DND-41 (cell line): ENCODE measurements at places on chromosomes 5 and 9.

GRCh38 chr9:123026425-123026824 lies 7.0 kb upstream of the GPR21 start:
- no peak for DNase-seq

- no peak for DNase-seq
Observed at GRCh38 chr9:127258606-127259471, 5.7 kb upstream of the GARNL3 start.

- no peak for DNase-seq
Observed at GRCh38 chr5:179802950-179803562, 3.6 kb downstream of the MGAT4B start.

- DNase-seq: peak; percentile 79
Observed at GRCh38 chr5:173331956-173332479, 3.8 kb upstream of the STC2 start.

GRCh38 chr9:68690088-68690487 lies 15.0 kb upstream of the PIP5K1B start:
- DNase-seq: no peak

DNA sequence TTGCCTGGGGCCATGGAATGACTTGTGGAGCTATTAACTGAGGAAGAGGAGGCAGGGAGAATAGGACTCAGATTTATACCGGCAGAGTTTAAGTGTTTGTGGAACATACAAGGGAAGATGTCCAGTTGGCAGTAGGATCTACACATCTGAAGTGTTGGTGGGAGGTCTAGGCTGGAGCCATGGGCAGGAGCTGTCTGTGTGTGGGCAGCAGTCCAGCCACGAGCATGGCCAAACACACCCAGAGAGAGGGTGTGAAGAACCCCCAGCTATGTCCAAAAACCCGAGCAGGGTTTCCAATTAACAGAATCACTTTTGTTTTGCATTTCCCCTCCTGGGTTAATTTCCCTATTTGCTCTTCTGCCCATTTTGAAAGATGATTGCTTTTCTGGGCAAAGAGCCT lies 393.7 kb downstream of the CDK5RAP2 start:
- DNase-seq: no peak

- no peak for DNase-seq
Observed at GRCh38 chr5:6829150-6829784, 116.0 kb downstream of the TENT4A start.

GRCh38 chr5:102961671-102962070 lies 158.3 kb downstream of the GIN1 start:
- no peak for DNase-seq

DNA sequence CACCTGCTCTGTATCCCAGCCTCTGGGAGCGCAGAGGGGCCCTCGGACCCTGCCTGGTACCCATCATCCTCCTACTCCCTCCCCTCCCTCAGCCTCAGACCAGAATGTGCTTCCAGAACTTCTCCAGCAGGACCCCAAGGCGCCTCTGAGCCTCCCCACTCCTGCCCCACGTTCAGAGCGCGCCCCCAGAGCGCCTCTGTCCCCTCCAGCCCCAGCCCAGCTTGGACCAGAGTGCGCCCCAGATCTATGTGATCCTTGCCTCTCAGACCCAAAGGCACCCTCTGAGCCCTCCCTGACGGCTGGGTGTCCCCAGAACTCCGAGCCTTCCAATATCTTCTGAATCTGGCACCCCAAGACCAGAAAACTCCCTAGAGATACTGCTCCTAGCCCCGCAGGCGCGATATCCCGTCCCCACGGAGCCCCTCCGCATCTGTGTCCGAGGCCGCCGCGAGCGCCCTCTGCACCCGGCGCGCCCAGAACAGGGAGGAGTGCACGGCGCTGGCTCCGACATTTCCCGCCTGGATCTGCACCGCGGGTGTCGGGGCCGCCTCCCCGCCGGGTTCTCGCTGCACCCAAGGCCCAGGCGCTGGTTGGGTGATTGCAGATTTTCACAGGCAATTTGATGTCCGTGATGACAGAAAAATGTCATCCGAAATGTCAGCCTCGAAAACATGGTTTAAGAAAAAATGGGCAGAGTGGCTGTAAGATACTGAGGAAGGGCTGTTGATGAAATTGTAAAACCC lies 522 bp downstream of the BHMT start:
- no peak for DNase-seq

DNA sequence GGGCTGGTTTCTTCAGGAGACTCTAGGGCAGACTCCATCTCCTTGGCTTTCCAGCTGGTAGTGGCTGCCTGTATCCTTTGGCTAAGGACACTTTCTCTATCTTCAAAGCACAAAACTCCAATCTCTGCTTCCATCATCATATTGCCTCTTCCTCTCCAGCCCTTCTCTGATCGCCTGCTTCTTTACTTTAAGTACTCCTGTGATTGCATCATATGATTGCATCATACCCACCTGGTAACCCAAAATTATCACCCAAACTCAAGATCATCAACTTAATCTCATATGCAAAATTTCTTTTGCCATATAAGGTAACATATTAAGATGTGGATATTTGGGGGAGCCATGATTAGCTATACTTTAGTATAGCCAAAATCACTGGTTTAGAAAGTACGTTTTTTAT lies 1092.6 kb upstream of the CDH6 start:
- DNase-seq: no peak

GRCh38 chr5:149581192-149581861 lies at the start of gene ARHGEF37:
Gene ARHGEF37, plus strand, starts transcription at chr5:149581498. Its CDS starts 16,272 bp downstream, at chr5:149597770.
- DNase-seq: no peak

DNA sequence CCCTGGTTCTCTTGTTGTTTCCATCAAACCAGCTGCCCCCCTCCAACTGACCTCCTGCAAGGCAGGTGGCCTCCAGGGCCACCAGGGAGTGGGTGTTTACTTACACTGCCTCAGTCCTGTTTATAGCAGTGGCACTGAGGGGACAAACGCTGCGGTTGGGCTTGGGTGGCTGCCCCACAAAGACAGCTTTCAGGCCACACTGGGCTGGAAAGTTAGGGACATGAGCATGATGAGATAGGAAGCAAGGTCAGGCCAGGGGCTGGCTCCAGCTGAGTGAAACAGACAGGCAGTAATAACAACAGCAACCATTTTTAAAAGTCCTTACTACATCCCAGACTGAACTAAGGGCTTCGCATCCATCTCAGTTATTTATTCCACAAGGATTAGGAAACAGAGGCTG lies 20.6 kb downstream of the BOD1 start:
- DNase-seq: no peak

DNA sequence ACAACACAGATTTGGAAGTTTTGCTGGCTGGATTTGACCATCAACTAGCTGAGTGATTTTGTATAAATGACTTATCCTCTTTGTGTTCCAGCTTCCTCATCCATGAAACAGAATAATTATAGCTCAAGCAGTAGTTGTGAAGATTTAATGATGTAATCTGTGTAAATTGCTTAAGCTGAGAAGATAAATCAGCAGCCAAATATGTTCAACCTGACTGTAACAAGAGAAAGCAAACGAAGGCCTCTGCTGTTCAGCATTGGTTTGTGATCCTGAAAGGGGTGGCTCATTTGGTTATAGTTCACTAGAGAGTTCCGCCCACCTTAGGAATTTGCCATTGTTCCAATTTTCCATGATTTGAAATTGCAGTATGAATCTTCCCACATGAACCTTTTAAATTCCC lies 75.7 kb upstream of the CCDC112 start:
- DNase-seq: no peak

- no peak for DNase-seq
Observed at GRCh38 chr5:33531824-33532223, 91.1 kb downstream of the TARS1 start.

DNA sequence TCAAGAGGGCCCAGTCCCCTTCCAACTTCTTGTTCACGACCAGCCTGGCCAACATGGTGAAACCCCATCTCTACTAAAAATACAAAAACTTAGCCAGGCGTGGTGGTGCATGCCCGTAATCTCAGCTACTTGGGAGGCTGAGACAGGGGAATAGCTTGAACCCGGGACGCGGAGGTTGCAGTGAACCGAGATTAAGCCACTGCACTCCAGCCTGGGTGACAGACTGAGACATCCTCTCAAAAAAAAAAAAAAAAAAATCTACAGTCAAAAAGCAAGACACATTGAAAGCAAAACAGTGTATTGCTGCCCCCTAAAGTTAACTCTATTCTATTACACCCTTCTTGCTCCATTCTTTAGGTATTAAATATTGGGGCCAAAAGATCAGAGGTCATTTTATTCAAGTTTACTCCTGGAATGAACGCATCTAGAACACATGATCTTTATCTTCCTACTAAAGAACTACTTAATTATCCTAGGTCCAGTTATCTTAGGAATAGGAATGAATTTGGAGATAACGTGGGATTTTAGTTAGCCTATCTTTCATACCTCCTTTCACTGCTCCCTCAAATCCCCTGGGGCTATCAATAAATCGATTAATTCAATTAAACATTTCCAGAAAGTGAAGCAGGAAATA lies 2.4 kb downstream of the ATG12 start:
- peak; percentile 44 for DNase-seq
